ENCODE measurements at places on chromosomes 16 and 17. TPM values are rescaled to one million over a fixed set of nuclear protein-coding genes. Genes with fewer than 3 reads are reported as not detected.

Gene ABCA8
- 49.8 TPM for total RNA-seq

Gene PIK3R6
- total RNA-seq = 3.5 TPM

Gene TMC5
- total RNA-seq = 7.1 TPM

Gene RRN3
- 55.4 TPM for total RNA-seq

Gene BAHCC1
- total RNA-seq = 8.5 TPM

Gene HP
- 48.9 TPM for total RNA-seq

Gene CDH11
- total RNA-seq = 74.1 TPM

GRCh38 chr17:28951991-28952975, 965 bp upstream of the PHF12 start:
- DNase-seq = peak; percentile 89

DNA sequence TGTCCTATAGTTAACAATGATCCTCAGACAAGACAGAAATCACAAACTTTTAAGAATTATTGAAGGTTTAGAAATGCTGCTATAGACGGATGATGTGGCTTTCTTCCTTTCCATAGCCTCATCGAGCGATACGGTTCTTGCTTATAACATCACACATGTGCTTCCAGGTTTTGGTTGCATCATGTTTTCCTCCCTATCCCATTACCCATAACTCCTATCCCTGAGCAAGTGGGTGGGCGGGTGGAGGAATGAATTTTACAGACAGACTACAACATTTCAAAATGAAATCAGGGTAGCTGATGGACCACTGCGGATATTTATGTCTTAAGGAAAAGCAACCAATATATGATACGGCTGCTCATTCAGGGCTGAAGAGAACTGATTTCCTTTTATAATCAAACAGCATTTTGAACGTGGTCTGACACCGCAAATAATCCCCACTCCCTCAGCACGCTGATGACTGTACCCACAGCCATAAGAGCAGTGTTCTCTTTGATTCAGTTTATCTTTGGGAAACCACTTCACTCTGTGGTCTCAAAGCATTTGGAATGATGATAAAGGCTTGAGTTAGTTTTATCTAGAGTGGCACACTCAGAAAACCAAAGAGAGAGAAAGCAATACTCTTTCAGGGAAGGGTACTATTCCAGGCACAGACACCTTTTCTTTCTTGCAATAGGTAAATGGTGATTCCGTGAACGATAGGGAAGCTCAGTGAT, 4.6 kb upstream of the AKTIP start:
- DNase-seq = no peak

GRCh38 chr17:2215616-2216364, 87.8 kb downstream of the SMG6 start:
- DNase-seq = no peak

- DNase-seq = no peak
Measured at GRCh38 chr16:15571557-15571956, 71.4 kb downstream of the MARF1 start.

GRCh38 chr17:40470932-40471828, 27.9 kb downstream of the IGFBP4 start:
- no peak for DNase-seq

- no peak for DNase-seq
Measured at GRCh38 chr17:79696610-79696982, 34.1 kb upstream of the ENPP7 start.

- DNase-seq = no peak
Measured at GRCh38 chr16:56349711-56350161, 75.6 kb downstream of the AMFR start.

- DNase-seq = no peak
Measured at GRCh38 chr17:49915670-49916069, 53.3 kb upstream of the DLX4 start.

- DNase-seq = no peak
Measured at GRCh38 chr16:86061318-86061695, 162.3 kb downstream of the IRF8 start.

DNA sequence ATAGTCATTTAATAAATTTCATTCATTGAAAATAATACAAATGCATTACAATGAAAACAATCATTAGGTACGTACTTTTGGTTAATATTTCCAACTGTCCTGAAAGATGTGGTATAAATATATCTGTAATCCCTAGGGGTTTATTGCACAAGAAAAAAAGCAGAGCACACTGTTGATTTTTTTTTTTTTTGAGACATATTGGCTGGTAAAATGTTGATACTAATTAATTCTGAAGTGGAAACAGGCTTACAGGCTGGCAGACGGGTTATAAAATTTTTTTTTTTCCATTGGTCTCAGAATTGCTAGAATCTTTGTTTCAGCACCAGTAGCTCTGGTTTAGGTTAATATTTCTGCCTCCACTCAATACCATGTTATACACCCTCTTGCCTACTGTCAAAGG, 193.6 kb downstream of the MAP2K6 start:
- DNase-seq = no peak

Measured in omental fat pad (tissue), 4 donors.